ENCODE measurements at places on chromosomes 2 and 18.

DNA sequence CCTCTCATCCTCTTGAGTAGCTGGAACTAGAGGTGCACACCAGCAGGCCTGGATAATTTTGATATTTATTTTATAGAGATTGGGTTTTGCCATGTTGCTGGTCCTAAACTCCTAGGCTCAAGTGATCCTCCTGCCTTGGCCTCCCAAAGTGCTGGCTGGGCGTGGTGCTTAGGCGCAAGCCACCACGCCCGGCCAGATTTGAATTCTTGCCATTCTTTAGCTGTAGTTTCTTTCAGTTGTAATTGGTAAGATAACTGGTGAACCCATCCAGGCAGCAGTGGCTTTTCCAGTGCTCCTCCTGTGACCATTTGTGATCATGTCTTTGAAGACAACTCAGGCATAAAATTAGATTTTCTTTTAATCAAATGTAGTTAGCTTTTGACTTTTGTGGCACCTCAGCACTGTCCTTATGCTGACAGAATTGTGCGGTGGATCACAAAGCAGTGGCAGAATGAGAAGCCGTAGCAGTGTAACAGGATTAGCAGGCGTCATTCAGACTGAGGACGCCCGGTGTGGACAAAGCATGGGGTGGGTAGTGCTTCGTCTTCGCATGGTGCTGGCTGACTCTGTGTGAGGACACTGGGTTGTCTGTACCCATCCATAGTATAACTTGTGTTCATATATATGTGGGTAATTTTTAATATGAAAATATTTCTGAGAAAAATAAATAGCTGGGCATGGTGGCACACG lies 30.0 kb upstream of the TOGARAM2 start:
- DNase-seq = no peak

DNA sequence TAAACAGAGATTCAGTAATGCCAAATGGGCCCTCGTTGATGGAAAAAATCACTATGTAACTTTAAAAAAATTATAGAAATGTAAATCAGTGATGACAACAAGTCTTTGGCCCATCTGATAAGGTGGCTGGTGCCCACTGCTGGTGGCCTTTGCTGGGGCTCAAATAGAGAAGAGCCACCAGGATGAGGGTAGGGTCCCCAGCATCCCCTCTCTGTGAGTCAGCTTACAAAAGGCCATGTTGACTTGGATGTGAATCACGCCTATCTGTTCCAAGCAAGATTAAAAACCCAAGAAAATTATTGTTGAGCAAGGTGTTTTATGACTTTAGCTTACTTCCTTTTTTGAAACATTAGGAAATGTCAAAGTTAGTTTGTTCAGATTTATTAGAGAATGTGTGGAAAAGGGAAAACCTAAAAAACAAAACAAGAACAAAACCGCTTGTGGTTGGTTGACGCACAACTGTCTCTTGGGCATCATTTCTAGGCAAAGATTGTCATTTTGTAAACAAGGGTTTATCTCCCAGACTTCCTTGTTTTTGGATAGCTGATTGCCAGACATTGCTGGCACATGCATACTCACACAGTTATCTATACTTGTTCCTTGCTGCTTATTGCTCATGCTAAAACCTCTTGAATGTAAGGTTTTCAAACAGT lies 53.7 kb upstream of the ZNF396 start:
- no peak for DNase-seq

GRCh38 chr18:23302851-23303527 lies 150.1 kb upstream of the RIOK3 start:
- no peak for DNase-seq

- no peak for DNase-seq
Measured at GRCh38 chr18:68991286-68991685, 193.4 kb downstream of the CCDC102B start.

DNA sequence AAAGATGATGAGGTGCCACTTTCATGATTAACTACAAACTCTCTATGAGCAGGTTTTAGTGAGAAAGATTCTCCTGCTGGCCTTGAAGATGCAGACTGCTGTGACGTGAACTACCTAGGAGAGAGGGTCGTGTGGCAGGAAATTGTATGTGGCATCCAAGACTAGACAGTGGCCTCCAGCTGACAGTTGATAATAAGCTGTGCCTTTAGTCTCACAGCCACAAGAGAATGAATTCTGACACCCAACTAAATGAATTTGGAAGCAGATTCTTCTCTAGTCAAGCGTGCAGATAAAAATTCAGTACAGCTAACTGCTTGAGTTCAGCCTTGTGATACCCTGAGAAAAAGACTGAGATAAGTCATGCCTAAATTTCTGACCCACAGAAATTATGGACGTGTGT lies 169.0 kb upstream of the COL3A1 start:
- no peak for DNase-seq

- DNase-seq = no peak
Measured at GRCh38 chr2:7109533-7109885, 192.3 kb downstream of the RNF144A start.

DNA sequence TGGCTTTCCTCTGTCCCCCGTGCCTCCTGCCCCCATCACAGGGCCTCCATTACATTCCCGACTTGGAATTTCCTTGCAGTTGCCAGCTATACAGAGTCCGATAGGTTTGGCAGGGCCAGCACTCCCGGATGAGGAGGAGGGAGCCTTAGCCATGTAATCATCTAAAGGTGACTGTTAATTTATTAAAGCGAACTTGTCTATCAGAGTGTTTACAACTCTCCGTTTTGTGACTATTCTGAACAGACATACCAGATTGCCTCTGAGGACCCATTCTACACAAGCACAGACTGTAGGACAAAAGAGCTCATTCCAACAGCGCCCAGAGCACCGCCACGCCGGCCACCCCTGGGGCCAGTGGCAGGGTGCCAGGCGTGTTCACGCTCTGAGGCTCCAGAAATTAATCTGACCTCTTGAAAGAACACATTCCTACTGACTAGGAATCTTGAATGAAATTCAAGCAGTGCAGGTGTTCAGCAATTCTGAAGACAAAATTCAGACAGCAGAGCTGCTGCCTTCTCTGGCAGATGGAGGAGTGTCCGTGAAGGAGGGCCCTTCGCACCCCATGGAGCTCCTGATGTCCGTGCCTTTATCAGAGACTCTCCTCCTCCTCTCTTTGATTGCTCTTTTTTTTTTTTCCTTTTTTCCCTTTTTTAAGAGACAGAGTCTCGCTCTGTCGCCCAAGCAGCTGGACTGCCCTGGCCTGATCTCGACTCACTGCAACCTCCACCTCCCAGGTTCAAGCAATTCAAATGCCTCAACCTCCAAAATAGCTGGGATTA lies 58.1 kb upstream of the RALBP1 start:
- DNase-seq = no peak

DNA sequence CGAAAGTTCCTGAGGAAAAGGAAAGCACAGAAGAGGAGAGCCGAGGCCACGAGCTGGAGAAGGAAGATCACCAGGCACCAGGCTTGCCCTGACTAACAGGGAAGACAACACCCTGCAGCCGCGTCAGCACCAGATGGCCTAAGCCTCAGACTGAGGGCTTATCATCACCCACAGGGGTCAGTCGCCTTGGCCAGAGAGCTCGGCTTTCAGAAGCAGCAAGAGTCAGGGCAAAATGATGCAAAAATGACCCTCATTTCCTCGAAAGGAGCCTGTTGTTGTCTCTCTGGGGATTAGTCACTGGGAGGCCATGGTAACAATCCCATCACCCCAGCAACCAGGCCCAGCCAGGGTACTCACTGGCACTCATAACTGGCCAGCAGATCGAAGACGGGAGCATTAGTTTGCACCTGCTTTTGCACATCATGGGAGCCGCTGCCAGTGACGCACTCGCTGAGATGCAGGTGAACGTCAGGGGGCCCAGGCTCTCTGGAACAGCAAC lies 42.7 kb upstream of the ZFP36L2 start:
- no peak for DNase-seq

- no peak for DNase-seq
Measured at GRCh38 chr2:221972813-221973478, 325.9 kb downstream of the PAX3 start.

DNA sequence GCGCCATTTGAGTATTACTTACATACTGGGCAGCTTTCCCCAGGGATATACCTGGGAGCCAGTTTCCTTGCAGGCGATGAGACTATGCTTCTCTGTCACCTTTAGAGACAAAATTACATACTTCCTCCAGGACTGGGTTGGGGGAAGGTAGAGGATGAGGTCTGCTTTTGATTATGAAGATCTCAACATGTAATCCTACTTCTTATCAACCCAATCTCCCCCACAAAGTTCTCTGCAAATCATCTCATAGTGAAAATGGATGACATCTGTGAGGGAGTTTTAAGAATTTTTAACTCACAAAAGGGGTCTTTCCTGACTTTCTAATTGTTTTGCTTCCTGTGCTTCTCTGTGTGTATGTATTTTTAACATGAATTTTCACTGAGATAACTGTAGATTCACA lies 81.9 kb downstream of the TMEM131 start:
- no peak for DNase-seq

- DNase-seq = no peak
Measured at GRCh38 chr2:131389657-131390056, 25.7 kb upstream of the RAB6D start.

- no peak for DNase-seq
Measured at GRCh38 chr2:44929735-44930273, 11.7 kb upstream of the SIX3 start.

DNA sequence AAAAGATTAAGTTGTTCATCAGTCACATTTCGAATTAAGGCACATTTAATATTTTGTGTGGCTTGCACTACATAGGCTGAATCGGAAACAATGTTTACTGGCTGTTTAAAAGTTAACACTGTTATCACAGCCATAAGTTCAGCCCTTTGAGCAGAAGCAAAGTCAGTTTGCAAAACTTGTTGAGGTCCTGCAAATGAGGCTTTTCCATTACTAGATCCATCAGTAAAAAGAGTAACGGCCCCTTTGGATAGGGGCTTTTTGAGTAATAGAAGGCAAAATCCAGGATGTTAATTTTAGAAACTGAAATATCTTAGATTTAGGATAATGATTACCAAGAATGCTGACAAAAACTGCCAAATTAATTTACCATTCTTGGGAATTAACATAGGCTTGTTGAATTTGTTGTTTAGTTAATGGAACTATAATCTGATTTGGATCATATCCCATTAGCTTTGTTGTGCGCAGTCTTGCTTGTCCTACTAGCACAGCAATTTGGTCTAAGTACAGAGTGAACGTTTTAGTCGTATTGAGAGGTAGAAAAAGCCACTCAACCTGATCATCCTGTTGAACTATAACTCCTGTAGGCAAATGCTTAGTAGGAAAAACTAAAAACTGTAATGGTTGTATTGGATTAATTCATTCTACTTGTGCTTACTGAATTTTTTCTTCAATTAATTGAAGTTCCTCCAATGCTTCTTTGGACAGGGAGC lies 13.9 kb upstream of the SUCLG1 start:
- no peak for DNase-seq

GRCh38 chr18:32389858-32390257 lies 80.8 kb downstream of the GAREM1 start:
- DNase-seq = no peak

GRCh38 chr2:12870692-12871091 lies 154.0 kb downstream of the TRIB2 start:
- DNase-seq = no peak

DNA sequence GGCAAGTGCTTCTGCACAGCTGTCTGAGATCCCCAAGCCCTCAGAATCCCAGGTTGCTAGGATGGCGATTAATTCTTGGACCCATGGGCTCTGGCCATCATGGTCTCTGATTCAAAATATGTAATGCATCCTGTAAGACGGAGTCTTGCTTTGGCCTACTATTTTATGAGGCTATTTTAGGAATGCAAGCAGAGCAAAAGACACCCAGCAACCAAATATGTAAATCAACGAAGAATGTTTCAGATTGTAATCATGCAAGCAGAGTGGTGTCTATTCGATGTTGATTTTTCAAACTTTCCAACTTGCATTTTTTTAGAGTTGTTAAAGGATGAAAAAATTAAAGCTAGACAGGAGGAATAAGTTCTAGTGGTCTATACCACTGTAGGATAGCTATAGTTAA lies 154.8 kb downstream of the COL6A3 start:
- no peak for DNase-seq

GRCh38 chr2:50509852-50510251 lies 522.1 kb downstream of the NRXN1 start:
- no peak for DNase-seq

GRCh38 chr2:18551623-18552022 lies 8.8 kb downstream of the RDH14 start:
- DNase-seq = no peak

DNA sequence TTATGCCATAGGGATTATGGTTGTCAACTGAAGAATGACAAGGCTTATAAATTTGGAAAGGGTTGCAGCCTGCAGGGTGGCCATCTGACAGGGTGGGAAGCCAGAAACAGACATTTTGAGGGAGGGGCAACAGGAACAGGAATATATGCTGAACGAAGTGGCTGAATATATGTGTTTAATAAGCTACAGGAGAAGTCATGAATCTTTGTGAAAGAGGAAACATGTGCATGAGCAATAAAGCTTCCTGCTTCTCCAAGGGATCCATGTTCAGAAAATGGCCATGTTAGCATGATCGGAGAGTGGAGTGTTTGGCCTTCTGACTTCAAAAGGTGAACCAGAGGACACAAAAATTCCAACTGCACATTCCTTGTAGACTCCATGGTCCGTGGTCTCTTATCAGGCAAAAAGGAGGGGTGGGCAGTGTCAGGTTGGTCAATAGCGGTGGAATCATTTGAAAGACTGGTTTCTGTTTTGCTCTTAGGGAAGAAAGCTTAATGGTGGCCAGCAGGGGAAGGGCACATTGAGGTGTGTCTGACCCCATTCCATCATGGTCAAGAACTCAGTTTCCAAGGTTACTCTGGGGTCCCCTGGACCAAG lies 144.1 kb downstream of the SOCS6 start:
- no peak for DNase-seq

GRCh38 chr2:10039658-10040410 lies 3.5 kb upstream of the KLF11 start:
- no peak for DNase-seq

DNA sequence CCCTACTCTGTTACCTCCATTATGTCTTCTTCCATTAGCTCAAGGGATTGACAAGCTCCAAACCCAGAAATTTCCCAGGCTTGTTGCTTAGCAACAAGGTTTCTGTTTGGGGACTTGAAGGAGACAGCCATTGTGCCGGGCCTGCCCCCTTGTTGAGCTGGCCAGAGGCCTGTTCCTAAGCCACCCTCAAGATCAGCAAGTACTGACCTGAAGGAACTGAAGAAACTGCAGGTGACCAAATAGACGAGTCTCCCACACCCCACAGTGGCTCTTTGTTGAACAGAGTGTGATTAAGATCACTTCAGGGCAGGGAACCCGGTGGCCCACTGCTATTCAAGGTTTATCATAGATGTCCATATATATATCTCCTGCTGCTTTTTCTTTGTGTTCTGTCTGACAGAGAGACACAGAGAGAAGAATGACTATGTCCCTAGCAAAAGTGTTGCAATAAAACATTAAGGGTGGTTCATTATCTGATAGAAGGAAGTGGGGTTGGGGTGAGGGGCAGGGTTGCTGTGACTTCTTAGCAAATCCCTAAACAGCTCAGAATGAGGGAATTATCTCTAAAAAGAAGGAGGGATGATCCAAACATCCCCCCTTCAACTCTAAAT lies 69.2 kb downstream of the RNF144A start:
- no peak for DNase-seq

GRCh38 chr18:60389314-60389713 lies 16.7 kb upstream of the MC4R start:
- no peak for DNase-seq

GRCh38 chr18:68972176-68972575 lies 174.3 kb downstream of the CCDC102B start:
- DNase-seq = no peak

All from stimulated activated CD8-positive, alpha-beta memory T cell treated with anti-CD3 and anti-CD28 coated beads, Interleukin-2, amount 100 ng/mL, for 48 hours (primary cell).